ENCODE measurements at places on chromosomes 1 and 21.

DNA sequence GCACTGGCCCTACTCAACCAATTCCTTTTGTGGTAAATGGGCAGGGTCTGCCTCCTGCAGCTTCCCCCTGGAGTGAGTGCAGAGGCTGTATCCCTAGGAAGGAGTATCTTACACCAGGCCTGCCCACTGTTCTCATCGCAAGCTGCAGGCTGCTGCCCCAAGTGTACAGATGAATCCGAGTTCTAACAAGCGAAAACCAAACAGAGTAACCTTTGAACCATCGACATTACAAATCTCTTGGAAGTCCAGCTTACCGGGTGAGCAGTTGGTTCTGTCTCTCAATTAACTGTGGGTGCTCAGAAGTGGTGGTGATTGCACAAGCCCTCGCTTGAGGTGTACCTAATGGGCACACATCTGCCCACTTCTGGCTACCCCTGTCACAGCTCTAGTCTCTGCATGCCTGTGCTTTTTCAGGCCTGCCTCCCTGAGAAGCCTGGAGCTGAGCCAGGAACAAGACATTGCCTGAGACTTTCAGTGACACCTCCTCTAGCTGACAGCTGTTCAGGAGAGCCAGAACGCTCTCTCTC, 22.7 kb downstream of the INAVA start:
- peak; percentile 87 for DNase-seq

- no peak for DNase-seq
These were observed 435.7 kb upstream of the RUNX1 start for GRCh38 chr21:35484851-35485250.

DNA sequence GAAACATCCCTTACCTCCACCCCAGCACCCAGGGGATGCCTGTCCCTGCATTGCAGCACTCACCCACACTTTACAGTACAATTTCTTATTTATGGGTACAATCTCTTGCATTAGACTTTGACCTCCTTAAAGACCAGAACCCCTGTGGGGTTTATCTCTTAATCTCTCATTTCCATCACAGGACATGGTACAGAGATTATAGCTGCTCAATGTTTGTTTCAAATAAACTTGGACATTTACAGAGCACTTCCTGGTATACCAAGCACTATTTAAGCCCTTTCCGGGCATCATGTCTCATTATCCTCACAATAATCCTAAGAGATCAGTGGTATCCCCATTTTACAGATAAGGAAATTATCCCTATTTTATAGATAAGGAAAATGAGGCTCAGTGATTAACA, 31.9 kb downstream of the FYB2 start:
- no peak for DNase-seq

- no peak for DNase-seq
These were observed 35.6 kb downstream of the SHCBP1L start for GRCh38 chr1:182917378-182917777.

- no peak for DNase-seq
These were observed 92.1 kb downstream of the PRKAB2 start for GRCh38 chr1:147080006-147080661.

- DNase-seq: no peak
These were observed 61.1 kb downstream of the SLC45A1 start for GRCh38 chr1:8378981-8379470.

DNA sequence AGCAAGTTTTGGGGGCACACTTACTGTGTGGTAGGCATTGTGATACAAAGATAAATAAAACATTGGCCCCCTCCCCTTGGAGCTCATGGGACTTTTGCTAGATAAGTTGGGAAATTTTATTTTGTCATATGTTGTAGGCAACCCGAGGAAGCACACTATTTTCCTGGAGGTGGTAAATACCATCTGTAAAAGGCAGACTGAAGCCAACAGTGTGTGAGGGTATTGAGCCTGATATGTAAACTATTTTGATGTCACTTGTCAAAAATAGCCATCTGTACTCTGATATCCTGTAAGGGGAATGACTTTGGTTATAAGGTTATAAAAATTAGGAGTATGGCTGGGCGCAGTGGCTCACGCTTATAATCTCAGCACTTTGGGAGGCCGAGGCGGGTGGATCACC, 30.6 kb downstream of the VANGL2 start:
- DNase-seq: no peak

GRCh38 chr1:46458190-46458589, 31.4 kb upstream of the DMBX1 start:
- no peak for DNase-seq

DNA sequence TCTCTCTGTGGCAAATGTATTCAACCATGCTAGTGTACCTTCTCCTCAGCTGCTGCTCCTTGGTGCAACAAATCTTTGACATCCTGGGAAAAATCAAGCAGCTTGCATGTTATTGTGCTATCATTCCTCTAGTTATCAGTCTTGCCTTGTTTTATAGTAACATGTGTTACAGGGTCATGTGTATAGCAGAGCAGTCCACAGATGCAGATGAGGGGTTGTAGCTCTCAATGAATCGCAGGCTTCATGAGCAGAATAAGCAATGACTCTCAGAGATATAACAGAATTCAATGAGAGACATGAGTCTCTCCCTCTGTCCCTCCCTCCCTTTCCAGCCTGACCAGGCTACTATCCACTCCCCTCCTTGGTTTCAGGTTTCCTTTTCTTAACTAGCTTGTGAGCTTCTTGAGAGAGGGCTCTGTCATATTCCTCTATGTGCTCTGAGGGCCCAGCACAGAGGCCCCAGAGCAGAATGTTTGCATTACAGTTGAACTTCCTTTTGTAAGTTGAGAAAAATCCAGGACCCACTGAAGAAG, 15.1 kb upstream of the JUN start:
- no peak for DNase-seq

DNA sequence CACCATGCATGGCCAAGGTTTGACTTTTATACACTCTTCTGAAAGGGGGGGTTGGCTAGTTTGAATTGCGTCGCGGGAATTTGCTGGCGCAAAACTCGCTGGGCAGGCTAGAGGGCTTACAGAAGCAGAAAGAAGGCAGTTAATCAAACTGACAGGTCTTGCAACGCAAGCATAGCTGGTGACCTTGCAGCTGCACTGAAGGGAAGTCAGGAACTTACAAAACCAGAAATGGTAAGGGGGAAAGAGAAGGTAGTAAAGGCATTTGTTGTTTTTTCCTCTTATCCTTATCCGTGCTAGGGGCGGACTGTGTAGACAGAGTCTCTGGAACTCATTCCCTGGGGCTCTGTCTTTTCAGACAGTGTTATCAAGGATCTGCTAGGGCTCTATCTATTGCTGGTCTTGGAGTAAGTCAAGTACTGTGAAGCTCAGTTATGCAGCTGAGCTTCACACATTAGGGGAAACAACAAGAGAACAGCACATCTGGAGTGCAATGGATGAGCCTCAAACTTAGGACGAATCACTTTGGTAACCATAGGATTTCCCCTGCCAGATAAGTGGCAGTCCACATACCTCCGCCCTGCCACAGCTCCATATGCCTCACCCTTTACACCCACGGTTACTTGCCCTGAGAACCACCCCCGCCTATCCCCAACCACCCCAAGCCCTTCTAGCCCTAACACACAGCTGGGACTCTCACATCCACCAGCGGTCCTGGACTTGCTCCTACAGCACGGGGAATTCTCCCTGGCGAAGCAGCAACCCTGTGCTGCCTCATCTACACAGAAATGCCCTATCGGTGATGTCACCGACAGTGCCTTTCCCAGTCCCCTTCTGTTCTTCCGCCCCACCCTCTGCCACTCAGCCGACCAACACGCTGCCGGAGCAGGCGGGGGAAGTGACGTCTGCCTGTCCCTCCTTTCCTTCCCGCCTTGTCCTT, 251.4 kb downstream of the FAM72C start:
- peak; percentile 21 for DNase-seq
